MM.1S (cell line): ENCODE measurements at places on chromosomes 2 and 18.

DNA sequence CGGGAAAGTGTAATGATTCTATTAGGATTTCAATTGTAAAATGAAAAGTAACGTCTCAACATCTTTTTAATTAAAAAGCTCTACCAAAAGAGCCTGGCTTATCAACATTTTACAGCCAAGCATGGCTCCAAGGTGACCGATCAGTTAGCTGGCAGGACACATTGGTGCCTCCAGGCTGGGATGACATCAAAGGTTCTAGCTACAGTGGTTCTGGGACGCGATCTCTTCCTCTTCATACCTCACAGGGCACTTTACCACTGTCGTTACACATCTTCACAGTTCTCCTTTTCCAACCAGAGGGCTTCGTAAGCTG, 693 bp downstream of the ORC2 start:
- no peak for DNase-seq
- H3K4me3 ChIP-seq: peak overlapping the region; percentile 84
- H3K36me3 ChIP-seq: no peaks in the 10 kb centered on the region
- peaks cover 46% of the 10 kb centered on the region for H3K4me1 ChIP-seq
- peak overlapping the region; percentile 76 for H3K27ac ChIP-seq

DNA sequence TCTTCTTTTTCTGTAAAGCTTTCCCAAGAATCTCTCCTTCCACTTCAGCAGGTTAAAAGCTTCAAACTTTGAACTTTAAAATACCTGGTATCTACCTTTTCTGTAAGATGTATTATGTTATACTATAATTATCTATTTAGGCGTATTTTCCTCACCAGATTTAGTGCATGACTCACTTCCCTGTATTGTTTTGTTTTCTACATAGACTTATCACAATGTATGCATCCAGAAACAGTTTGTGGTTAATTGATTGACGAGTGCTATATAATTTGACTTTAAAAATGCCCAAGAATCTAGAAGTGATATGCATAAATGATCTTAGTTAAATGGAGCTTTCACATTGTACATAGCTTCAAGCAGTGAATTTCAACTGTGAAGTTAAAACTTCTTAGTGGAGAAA, 473.9 kb upstream of the CDH2 start:
- H3K4me3 ChIP-seq: no peak overlapping the region
- no peak for DNase-seq
- no peak overlapping the region for H3K27ac ChIP-seq
- no peaks in the 10 kb centered on the region for H3K4me1 ChIP-seq

DNA sequence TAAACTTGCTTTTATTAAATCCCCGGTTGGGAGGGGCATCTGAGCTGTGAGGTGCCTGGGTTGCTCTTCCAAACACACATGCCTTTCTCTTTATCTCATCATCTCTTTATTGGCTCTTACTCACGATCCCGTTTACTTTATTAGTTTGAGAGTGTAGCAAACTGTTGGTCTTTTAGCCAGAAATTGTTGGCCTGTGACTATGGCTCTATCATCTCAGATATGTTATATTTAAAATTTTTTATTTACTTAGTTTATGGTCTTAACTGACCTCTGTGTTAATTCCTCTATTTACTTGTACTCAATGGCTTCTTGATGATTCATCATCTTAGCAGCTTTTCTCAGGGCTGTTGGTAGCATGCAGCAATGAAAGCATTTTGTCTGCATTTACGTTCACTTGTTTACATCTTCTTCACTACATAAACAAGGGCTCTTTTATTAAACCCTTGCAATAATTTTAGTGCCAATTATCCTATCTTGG, 408.4 kb downstream of the HRH4 start:
- no peak for DNase-seq
- no peak overlapping the region for H3K27ac ChIP-seq
- no peak overlapping the region for H3K4me3 ChIP-seq
- H3K4me1 ChIP-seq: no peaks in the 10 kb centered on the region
- no peaks in the 10 kb centered on the region for H3K27me3 ChIP-seq
- no peaks in the 10 kb centered on the region for H3K36me3 ChIP-seq

DNA sequence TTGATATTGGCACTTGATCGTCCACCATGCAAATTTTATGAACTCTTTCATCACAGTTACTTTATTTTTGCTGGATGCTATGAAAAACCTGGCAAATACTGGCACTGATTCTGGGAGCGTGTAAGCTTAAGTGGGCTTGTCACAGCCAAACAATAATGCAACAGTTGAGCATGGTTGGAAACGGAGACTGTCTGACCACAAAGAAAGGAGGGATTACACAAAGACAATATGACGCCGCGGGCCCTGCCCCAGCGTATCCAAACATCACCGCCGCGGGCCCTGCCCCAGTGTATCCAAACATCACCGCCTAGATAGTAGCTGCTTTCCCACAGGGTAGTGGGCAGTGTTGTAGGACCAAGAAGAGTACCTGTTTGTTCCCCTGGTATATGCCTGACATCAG, 135.9 kb downstream of the PRPF40A start:
- no peak for DNase-seq
- H3K4me1 ChIP-seq: peaks cover 2% of the 10 kb centered on the region; the same call in 1 of the 2 replicates
- no peak overlapping the region for H3K4me3 ChIP-seq
- no peak overlapping the region for H3K27ac ChIP-seq
- H3K36me3 ChIP-seq: no peaks in the 10 kb centered on the region

GRCh38 chr2:148524519-148524919, 120.0 kb upstream of the EPC2 start:
- no peaks in the 10 kb centered on the region for H3K27me3 ChIP-seq
- DNase-seq: no peak
- no peak overlapping the region for H3K27ac ChIP-seq
- H3K4me3 ChIP-seq: no peak overlapping the region

DNA sequence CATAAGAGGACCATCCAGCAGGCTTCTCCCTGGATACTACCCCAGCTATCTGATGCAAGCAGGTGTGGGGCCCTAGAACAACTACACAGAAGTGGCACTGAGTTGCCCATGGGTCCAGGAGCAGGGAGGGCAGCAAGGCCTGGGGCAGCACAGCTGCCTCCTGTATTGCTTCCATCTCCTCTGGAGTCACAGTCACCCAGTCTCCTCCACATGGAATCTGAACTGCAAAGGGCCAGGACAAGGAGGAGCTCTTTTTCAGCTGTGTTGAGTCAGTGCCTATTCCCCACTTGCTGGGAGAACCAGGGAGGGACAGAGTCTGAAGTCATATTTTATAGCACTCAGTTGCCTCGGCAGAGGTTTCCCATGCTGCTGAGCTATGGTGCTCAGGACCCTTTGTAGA, 67.9 kb upstream of the ALPP start:
- H3K4me3 ChIP-seq: no peak overlapping the region
- H3K36me3 ChIP-seq: no peaks in the 10 kb centered on the region
- peaks cover 17% of the 10 kb centered on the region for H3K4me1 ChIP-seq
- no peak overlapping the region for H3K27ac ChIP-seq
- no peaks in the 10 kb centered on the region for H3K27me3 ChIP-seq

DNA sequence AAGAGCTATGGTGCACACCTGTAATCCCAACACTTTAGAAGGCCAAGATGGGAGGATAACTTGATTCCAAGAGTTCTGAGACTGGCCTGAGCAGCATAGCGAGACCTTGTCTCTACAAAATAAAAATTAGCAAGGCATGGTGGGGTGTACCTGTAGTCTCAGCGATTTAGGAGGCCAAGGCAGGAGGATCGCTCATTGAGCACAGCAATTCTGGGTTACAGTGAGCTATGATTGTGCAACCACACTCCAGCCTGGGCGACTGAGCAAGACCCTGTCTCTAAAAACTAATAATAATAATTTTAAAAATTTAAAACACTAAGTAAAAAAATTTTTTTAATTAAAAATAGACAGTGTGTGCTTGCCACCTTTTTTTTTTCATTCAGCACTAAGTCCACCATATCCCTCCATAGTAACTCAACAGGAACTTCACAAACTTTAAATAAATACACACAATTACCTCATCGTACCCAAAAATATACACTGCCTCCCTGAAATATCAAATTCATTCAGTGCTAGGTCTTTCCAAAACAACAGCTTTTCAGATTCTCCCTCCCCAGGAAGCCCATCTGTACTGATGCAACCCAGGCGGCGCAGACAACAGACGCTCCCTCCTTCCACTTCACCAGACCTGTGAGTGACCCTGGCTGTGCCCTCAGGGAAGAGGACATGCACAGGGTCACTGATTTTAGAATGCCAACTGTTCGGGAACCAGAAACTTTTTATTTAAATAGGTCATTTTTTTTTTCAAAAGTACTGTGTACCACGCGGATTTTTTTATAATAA, 29.6 kb downstream of the FAM168B start:
- no peak overlapping the region for H3K4me3 ChIP-seq
- H3K27ac ChIP-seq: no peak overlapping the region
- DNase-seq: no peak
- peaks cover 3% of the 10 kb centered on the region; the same call in 1 of the 2 replicates for H3K36me3 ChIP-seq
- H3K27me3 ChIP-seq: no peaks in the 10 kb centered on the region
- peaks cover 5% of the 10 kb centered on the region for H3K4me1 ChIP-seq

- no peak overlapping the region for H3K4me3 ChIP-seq
- no peaks in the 10 kb centered on the region for H3K4me1 ChIP-seq
- no peaks in the 10 kb centered on the region for H3K27me3 ChIP-seq
- no peak overlapping the region for H3K27ac ChIP-seq
- no peak for DNase-seq
- no peaks in the 10 kb centered on the region for H3K36me3 ChIP-seq
Measured at GRCh38 chr2:74921236-74921736, 37.2 kb upstream of the POLE4 start.

GRCh38 chr2:239277401-239278085, 123.3 kb downstream of the HDAC4 start:
- H3K36me3 ChIP-seq: no peaks in the 10 kb centered on the region
- no peaks in the 10 kb centered on the region for H3K4me1 ChIP-seq
- no peak overlapping the region for H3K4me3 ChIP-seq
- no peaks in the 10 kb centered on the region for H3K27me3 ChIP-seq
- H3K27ac ChIP-seq: no peak overlapping the region
- DNase-seq: no peak

GRCh38 chr2:239778042-239778851, 246.9 kb downstream of the NDUFA10 start:
- no peaks in the 10 kb centered on the region for H3K4me1 ChIP-seq
- H3K27me3 ChIP-seq: no peaks in the 10 kb centered on the region
- H3K36me3 ChIP-seq: no peaks in the 10 kb centered on the region
- H3K4me3 ChIP-seq: no peak overlapping the region
- H3K27ac ChIP-seq: no peak overlapping the region

DNA sequence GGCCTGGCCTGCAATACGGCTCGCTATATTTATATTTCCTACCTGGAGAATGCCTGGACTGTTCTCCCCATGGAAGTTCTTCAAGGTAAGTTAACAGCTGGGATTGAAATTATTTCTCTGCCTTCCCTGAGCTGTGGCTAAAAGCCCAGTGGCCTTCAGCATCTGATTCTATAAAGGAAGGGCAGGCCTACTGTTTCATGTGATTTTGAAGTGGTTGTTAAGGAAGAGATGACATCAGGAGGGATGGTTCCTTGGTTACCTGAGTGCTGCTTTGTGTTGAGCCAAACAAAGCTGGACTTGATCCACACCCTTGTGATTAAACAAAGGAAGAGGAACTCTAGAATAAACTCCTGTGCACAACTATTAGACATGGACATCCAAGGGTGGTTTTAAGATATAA, 61.6 kb downstream of the MFSD6 start:
- H3K4me3 ChIP-seq: no peak overlapping the region
- no peaks in the 10 kb centered on the region for H3K27me3 ChIP-seq
- no peaks in the 10 kb centered on the region for H3K36me3 ChIP-seq
- DNase-seq: no peak
- H3K27ac ChIP-seq: no peak overlapping the region

DNA sequence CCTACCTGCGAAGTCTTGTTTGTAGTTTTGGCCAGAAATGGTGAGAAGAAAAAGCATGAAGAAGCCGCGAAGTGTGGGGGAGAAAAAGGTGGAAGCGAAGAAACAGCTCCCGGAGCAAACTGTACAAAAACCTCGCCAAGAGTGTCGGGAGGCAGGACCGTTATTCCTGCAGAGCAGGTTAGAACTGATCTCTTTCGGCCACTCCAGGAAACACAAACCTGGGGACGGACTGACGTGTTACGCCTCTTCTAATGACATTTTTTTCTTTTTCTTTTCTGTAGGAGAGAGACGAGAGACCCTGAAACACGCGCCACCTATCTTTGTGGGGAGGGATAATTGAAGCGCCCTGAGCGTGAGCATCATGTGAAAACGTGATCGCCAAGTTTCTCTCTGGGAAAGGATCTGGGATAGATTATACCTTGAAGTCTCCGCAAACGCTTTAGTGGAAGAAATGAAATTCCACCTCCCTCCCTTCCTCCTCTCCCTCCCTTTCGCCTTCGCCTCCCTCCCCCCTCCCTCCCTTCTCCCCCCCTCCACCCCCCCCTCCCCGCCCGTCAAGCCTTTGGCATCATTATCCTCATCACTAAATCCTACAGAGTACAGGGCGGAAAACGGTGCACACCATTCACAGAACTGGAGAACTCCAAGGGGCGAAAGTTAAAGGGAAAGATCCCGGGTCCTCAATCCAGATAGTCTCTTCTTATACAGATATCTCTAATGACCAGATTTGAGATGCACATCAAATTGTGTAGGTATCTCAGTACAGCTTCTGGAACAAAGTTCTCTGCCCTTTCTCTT, at the start of gene ZEB2:
TSS of gene ZEB2 (minus strand) at position 186 of the 798 bp plus-strand sequence. CDS start 2,769 bp downstream, outside the sequence.
- H3K4me1 ChIP-seq: peaks cover 13% of the 10 kb centered on the region
- no peak within 1 kb of the TSS for H3K27ac ChIP-seq
- no peak within 1 kb of the TSS; the same call in 1 of the 2 replicates for H3K4me3 ChIP-seq
- no peaks in the 10 kb centered on the region for H3K36me3 ChIP-seq
- H3K27me3 ChIP-seq: peaks cover 78% of the 10 kb centered on the region

DNA sequence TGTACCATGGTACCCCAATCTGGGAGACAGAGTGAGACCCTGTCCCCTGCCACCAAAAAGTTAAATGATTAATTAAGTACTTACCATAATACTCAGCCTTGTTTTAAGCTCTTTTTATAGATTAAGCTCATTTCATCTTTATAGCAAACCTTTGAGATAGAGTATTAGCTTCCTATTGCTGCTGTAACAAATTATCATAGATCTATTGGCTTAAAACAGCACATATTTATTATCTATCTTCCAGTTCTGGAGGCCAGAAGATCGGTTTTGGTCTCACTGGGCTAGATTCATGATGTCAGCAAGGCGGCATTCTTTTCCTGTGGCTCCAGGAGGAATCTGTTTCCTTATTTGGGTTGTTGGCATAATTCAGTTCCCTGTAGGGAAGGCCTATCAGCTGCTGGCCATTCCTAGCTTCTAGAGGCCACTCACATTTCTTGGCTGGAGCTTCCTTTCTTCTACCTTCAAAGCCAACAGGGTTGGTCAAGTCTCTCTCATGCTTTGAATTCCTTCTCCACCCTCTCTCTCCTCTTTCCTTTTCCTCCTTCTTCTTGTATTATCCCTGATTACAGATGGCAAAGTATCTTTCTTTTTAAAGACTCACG, 13.7 kb upstream of the GREB1 start:
- no peaks in the 10 kb centered on the region for H3K27me3 ChIP-seq
- no peak for DNase-seq
- no peaks in the 10 kb centered on the region for H3K36me3 ChIP-seq
- H3K27ac ChIP-seq: no peak overlapping the region
- no peak overlapping the region for H3K4me3 ChIP-seq
- H3K4me1 ChIP-seq: no peaks in the 10 kb centered on the region
